ENCODE measurements at places on chromosomes 11 and 22.

GRCh38 chr11:125933030-125933813, 12.6 kb upstream of the VSIG10L2 start:
- DNase-seq = no peak

GRCh38 chr11:75536786-75537641, 11.3 kb upstream of the GDPD5 start:
- no peak for DNase-seq

- no peak for DNase-seq
Measured at GRCh38 chr22:17787241-17787640, 13.0 kb upstream of the BID start.

GRCh38 chr11:44916331-44916730, 34.4 kb downstream of the TP53I11 start:
- DNase-seq = no peak

- DNase-seq = no peak
Measured at GRCh38 chr22:28891156-28891733, 7.9 kb downstream of the ZNRF3 start.

- DNase-seq = no peak
Measured at GRCh38 chr11:111912535-111912934, at the start of gene HSPB2. Gene HSPB2, plus strand, starts transcription at chr11:111912734. Its CDS starts 96 bp downstream, at chr11:111912830.

- DNase-seq = no peak
Measured at GRCh38 chr22:39428597-39429071, 28.2 kb upstream of the MGAT3 start.

- no peak for DNase-seq
Measured at GRCh38 chr22:48393885-48394284, 1433.8 kb downstream of the BRD1 start.

DNA sequence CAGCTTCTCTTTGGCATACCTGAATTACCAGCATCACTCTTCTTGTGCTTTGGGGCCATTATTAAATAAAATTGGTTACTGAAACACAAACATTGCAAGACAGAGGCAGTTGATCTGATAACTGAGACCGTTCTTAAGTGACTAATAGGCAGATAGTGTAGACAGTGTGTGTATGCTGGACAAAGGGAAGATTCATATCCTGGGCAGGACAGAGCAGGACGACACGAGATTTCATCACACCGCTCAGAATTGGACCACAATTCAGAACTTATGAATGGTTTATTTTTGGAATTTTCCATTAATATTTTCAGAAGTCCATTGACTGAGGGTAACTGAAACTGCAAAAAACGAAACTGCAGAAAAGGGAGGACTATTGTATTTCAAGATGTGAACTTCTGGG, 68.6 kb downstream of the LDLRAD3 start:
- no peak for DNase-seq

GRCh38 chr11:70551351-70552166, 153.2 kb downstream of the CTTN start:
- DNase-seq = no peak

GRCh38 chr22:37654563-37655251, 3.8 kb upstream of the PDXP start:
- DNase-seq = no peak

GRCh38 chr22:48849963-48850657, 977.6 kb downstream of the BRD1 start:
- no peak for DNase-seq

- no peak for DNase-seq
Measured at GRCh38 chr22:40469181-40469580, 98.8 kb downstream of the SGSM3 start.

DNA sequence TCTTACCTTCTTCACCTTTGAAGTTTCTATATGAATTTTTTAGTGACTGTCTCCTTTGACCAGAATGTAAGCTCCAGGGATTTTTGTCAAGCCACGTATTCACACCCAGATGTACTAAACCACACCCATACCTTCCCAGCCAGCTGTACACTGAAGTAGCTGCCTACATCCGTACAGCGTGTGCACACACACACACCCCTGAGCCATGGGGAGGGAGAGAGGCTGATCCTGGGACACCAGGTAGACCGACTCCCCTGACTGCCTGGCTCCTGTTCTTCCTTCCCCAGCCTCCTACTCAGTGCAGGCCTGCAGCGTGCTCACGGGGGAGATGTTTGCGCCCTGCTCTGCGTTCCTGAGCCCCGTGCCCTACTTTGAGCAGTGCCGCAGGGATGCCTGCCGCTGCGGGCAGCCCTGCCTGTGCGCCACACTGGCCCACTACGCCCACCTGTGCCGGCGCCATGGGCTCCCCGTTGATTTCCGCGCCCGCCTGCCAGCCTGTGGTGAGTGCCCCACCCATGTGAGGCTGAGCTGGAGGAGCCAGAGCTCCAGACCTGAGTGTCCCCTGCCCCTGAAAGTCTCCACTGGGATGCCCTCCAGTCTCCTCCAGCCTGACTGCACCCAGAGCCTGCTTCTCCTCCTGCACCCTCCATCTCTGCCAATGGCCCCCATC, 25.9 kb downstream of the OTOG start:
- DNase-seq = no peak

- DNase-seq = no peak
Measured at GRCh38 chr22:24240381-24240780, 4.5 kb downstream of the GGT5 start.

GRCh38 chr11:3166268-3167142, 1.4 kb upstream of the OSBPL5 start:
- no peak for DNase-seq

Data from SHP77 (cell line).